ENCODE measurements at places on chromosomes 3 and 15. TPM values are rescaled to one million over a fixed set of nuclear protein-coding genes. Genes with fewer than 3 reads are reported as not detected.
A peak's percentile ranks its signal among the peaks of the same experiment; 100 is the strongest.

The ZPLD1 gene
- not detected for total RNA-seq

The CEP19 gene
- 5.3 TPM for total RNA-seq

- H3K27me3 ChIP-seq: no peaks in the 10 kb centered on the region
- H3K4me1 ChIP-seq: no peaks in the 10 kb centered on the region
- H3K27ac ChIP-seq: no peak overlapping the region
These were observed 272.9 kb downstream of the TBC1D5 start for GRCh38 chr3:17469520-17469919.

- no peak overlapping the region for H3K4me3 ChIP-seq
- no peak overlapping the region for H3K27ac ChIP-seq
- no peaks in the 10 kb centered on the region for H3K27me3 ChIP-seq
- DNase-seq: no peak
- H3K4me1 ChIP-seq: peaks cover 2% of the 10 kb centered on the region
- H3K36me3 ChIP-seq: no peaks in the 10 kb centered on the region
These were observed 133.5 kb downstream of the APBA2 start for GRCh38 chr15:29018995-29019976.

- no peaks in the 10 kb centered on the region for H3K4me1 ChIP-seq
- no peaks in the 10 kb centered on the region for H3K36me3 ChIP-seq
- no peak for DNase-seq
- H3K27me3 ChIP-seq: peaks cover 20% of the 10 kb centered on the region
- no peak overlapping the region for H3K4me3 ChIP-seq
- no peak overlapping the region for H3K27ac ChIP-seq
These were observed 22.2 kb downstream of the CCDC39 start for GRCh38 chr3:180657094-180657493.

- no peaks in the 10 kb centered on the region for H3K36me3 ChIP-seq
- H3K4me1 ChIP-seq: no peaks in the 10 kb centered on the region
- DNase-seq: no peak
- H3K4me3 ChIP-seq: no peak within 1 kb of the TSS
- H3K27me3 ChIP-seq: peaks cover 5% of the 10 kb centered on the region
- H3K27ac ChIP-seq: no peak within 1 kb of the TSS
These were observed at the start of gene TIMP4 for GRCh38 chr3:12158387-12159226. TSS of gene TIMP4 (minus strand) at chr3:12158912. CDS start at chr3:12158840, 72 bp downstream.

DNA sequence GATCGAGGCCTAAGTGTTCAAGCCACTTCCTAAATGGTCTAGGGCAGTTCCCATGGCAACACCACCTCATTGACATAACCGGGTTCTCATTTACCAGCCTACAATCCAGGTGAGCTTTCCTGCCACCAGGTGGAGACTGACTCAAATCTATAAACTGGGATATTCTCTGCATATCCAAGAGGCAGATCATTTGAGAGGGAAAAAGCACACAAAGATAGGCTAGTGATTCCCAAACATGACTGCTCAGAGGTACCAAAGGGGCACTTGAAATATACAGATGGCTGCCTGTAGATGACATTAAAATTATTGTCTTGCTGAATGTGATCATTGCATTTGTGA, 141.3 kb upstream of the PROK2 start:
- no peak overlapping the region for H3K4me3 ChIP-seq
- H3K36me3 ChIP-seq: no peaks in the 10 kb centered on the region
- peak; percentile 35 for DNase-seq
- H3K27me3 ChIP-seq: no peaks in the 10 kb centered on the region

The SH2D7 gene
- total RNA-seq: not detected

The CD80 gene
- total RNA-seq: 7.2 TPM

- peaks cover under 1% of the 10 kb centered on the region for H3K4me1 ChIP-seq
- no peak for DNase-seq
- peaks cover 3% of the 10 kb centered on the region for H3K36me3 ChIP-seq
- no peak overlapping the region for H3K27ac ChIP-seq
These were observed 77.4 kb downstream of the VPS8 start for GRCh38 chr3:184889312-184889904.

DNA sequence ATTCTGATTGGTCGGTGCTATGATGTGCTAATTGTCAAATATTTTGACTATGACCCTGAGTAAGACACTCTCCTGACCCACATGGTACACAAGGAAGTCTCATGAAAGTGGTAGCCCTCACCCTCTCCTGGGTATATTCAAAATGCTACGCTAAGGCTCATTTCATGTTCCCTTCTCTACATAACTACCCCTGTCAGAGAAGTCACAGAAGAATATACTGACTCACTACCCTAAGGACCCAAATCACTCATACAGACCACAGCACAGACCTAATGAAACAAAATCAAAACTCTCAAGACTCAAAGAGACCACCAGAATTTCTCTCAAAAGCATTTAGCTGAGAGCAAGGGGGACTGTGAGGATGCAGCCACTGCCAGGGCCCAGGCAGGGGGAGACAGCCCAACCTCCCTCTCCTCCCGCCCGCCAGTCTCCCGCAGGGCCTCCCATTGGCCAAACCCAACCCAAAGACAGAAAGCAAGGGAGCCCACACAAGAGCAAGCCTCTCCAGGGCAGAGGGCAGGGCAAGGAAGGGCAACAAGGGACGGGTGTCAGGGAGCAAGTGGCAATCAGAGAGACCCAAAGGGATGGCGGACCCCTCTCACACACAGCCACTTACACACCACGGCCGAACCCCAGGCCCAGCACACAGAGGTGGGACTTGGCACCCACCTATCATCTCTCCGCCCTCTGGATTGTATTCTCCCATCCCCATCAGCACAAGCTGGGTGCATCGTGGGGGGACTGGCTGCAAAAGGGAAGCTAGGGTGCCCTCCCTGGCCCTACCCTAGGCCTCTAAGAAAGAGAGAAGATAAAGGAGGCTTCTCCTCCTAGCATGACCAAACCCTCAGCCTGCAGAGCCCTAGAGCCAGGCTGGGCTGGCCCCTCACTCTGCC, 41.6 kb downstream of the MEGF11 start:
- H3K27me3 ChIP-seq: peaks cover 6% of the 10 kb centered on the region
- no peak overlapping the region for H3K4me3 ChIP-seq
- no peak overlapping the region for H3K27ac ChIP-seq
- H3K36me3 ChIP-seq: no peaks in the 10 kb centered on the region
- DNase-seq: no peak

- H3K4me1 ChIP-seq: no peaks in the 10 kb centered on the region
- no peak for DNase-seq
- H3K4me3 ChIP-seq: no peak overlapping the region
- no peaks in the 10 kb centered on the region for H3K36me3 ChIP-seq
- no peak overlapping the region for H3K27ac ChIP-seq
These were observed 173.1 kb downstream of the MFSD1 start for GRCh38 chr3:158974904-158975303.

GRCh38 chr15:101474233-101474632, 15.3 kb downstream of the PCSK6 start:
- H3K4me3 ChIP-seq: no peak overlapping the region
- no peaks in the 10 kb centered on the region for H3K36me3 ChIP-seq
- no peak overlapping the region for H3K27ac ChIP-seq
- peaks cover 11% of the 10 kb centered on the region for H3K27me3 ChIP-seq
- H3K4me1 ChIP-seq: no peaks in the 10 kb centered on the region

The GOLGA8O gene
- 5.0 TPM for total RNA-seq

- peaks cover 15% of the 10 kb centered on the region for H3K4me1 ChIP-seq
- H3K27me3 ChIP-seq: no peaks in the 10 kb centered on the region
- no peak for DNase-seq
- no peak overlapping the region for H3K4me3 ChIP-seq
- peaks cover 4% of the 10 kb centered on the region for H3K36me3 ChIP-seq
These were observed 3.7 kb upstream of the PRKAR2A start for GRCh38 chr3:48851407-48851806.

- H3K4me1 ChIP-seq: peaks cover 13% of the 10 kb centered on the region
- peaks cover 47% of the 10 kb centered on the region for H3K27me3 ChIP-seq
- DNase-seq: peak; percentile 46
- H3K36me3 ChIP-seq: no peaks in the 10 kb centered on the region
- H3K27ac ChIP-seq: no peak within 1 kb of the TSS
- H3K4me3 ChIP-seq: peak within 1 kb of the TSS; percentile 53
These were observed at the start of gene STXBP5L for GRCh38 chr3:120908030-120908794. TSS of gene STXBP5L (plus strand) at chr3:120908205. CDS start at chr3:120909579, 1,374 bp downstream.

The LSAMP gene
- not detected for total RNA-seq

The NUP210 gene
- 196 TPM for total RNA-seq

DNA sequence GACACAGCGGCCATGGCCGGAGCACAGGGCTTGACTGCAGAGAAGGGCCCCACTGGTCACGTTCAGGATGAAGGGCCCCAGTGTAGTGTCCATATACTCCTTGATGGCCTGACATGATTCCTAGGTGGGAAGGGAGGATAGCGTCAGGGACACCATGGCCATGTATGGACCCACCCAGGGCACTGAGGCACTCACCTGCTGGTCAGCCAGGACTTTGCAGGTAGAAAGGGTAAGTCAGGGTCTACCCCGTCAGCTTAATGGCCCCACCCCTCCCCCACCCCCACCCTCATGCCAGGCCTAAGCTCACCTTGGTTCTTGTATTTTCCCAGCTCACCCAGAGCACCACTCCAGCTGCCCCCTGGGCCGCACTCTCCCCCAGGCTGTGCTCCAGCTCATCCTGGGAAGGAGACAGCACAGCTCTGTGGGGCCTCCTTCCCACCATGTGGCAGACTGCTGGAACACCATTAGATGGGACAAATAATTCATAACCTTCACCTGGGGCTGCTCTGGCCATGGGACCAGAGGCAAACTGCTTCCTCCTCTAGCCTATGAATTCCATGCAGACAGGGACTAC, 1.6 kb upstream of the HYAL3 start:
- DNase-seq: no peak
- H3K4me1 ChIP-seq: peaks cover 30% of the 10 kb centered on the region
- peaks cover 1% of the 10 kb centered on the region for H3K36me3 ChIP-seq
- peak overlapping the region; percentile 100 for H3K27ac ChIP-seq
- H3K4me3 ChIP-seq: peak overlapping the region; percentile 95

GRCh38 chr15:34520566-34520965, 62.9 kb downstream of the GOLGA8B start:
- no peak overlapping the region for H3K27ac ChIP-seq
- no peaks in the 10 kb centered on the region for H3K4me1 ChIP-seq
- peaks cover 21% of the 10 kb centered on the region for H3K27me3 ChIP-seq
- no peak overlapping the region for H3K4me3 ChIP-seq
- no peaks in the 10 kb centered on the region for H3K36me3 ChIP-seq
- DNase-seq: no peak

The GOLGA6D gene
- not detected for total RNA-seq

- no peak overlapping the region for H3K4me3 ChIP-seq
- no peaks in the 10 kb centered on the region for H3K27me3 ChIP-seq
- peaks cover 3% of the 10 kb centered on the region for H3K36me3 ChIP-seq
- DNase-seq: no peak
- peaks cover 23% of the 10 kb centered on the region for H3K4me1 ChIP-seq
- no peak overlapping the region for H3K27ac ChIP-seq
These were observed 2.3 kb upstream of the UBE3A start for GRCh38 chr15:25441111-25441510.

- peaks cover 10% of the 10 kb centered on the region for H3K4me1 ChIP-seq
- no peaks in the 10 kb centered on the region for H3K36me3 ChIP-seq
- DNase-seq: no peak
- H3K27me3 ChIP-seq: no peaks in the 10 kb centered on the region
These were observed 232.7 kb downstream of the MECOM start for GRCh38 chr3:169430707-169431404.

DNA sequence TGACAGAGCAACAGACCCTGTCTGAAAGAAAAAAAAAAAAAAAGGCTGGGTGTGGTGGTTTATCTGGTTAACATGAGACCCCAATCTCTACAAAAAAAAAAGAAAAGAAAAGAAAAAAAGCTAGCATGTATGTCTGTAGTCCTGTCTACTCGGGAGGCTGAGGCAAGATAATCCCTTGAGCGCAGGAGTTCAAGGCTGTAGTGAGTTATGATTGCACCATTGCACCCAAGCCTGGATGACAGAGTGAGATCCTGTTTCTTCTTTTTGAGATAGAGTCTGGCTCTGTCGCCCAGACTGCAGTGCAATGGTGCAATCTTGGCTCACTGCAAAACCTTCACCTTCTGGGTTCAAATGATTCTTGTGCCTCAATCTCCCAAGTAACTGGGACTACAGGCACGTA, 8.4 kb upstream of the DHX30 start:
- H3K27me3 ChIP-seq: no peaks in the 10 kb centered on the region
- no peaks in the 10 kb centered on the region for H3K36me3 ChIP-seq
- DNase-seq: no peak
- no peak overlapping the region for H3K4me3 ChIP-seq

The TMEM266 gene
- total RNA-seq: not detected

GRCh38 chr15:43204016-43204901, 16.6 kb downstream of the EPB42 start:
- no peaks in the 10 kb centered on the region for H3K36me3 ChIP-seq
- peaks cover 3% of the 10 kb centered on the region for H3K27me3 ChIP-seq
- DNase-seq: peak; percentile 60
- H3K4me3 ChIP-seq: no peak overlapping the region

The HIGD2B gene
- total RNA-seq: not detected

The ENTPD3 gene
- not detected for total RNA-seq

DNA sequence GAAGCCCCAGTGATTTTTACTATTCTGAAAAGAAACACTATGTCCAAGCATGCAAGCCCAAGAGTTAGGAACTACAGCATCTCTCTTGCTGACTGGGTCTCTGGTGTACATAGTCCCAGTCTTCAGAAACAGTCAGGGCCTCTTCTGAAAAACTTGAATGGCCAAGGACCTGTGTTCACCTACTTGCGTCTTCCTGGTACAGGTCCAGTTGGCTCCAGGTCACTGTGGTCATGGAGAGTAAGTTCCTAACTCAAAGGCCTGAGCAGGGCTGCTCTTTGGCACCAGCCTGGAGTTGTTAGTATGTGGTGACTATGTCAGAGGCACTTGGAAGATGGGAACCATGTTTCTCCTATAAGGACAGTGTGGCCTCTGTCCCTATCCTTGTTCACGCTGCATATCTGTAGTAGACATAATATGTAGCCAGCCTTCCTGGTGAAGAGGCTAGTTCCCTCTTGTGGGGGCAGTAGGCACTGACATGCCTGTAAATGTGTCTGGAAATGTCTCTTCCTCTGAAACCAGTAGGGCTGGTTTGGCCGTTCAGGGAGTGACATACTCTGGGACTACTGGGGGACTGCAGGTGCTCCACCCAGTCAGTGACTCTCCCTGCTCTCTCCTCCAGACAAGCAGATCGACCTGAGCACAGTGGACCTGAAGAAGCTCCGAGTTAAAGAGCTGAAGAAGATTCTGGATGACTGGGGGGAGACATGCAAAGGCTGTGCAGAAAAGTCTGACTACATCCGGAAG, 2.6 kb upstream of the RBM15B start:
- no peak overlapping the region for H3K27ac ChIP-seq
- H3K4me3 ChIP-seq: no peak overlapping the region
- peaks cover 70% of the 10 kb centered on the region for H3K4me1 ChIP-seq
- no peak for DNase-seq
- no peaks in the 10 kb centered on the region for H3K27me3 ChIP-seq

The OSTN gene
- not detected for total RNA-seq

DNA sequence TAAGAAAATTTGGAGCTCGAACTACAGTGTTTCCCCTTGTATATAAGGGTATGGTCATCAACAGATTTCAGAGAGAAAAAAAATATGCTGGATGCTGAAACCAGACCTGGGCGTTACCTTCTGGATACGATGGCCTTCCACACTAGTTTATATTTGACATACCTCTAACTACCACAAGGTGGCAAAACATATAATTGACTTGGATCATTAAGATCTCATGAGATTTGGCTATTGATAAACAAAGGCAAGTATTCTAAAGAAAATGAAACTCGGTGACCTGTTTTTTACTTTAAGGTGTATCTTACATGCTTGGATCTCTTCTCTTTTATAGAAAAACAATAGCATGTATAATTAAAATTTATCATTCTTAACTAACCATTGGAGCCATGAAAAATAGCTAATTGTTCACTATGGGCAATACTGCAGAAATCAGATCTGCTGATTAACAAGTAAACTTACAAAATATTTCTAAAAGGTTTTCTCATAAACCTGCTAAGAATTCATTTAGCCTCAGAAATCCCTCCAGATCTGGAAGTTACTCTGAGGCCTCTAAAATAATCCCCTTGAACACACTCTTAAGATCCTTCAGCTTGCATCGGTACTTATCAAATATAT, 300.6 kb upstream of the KCNH8 start:
- H3K27me3 ChIP-seq: no peaks in the 10 kb centered on the region
- no peaks in the 10 kb centered on the region for H3K36me3 ChIP-seq
- no peak overlapping the region for H3K4me3 ChIP-seq
- DNase-seq: no peak
- no peak overlapping the region for H3K27ac ChIP-seq
- H3K4me1 ChIP-seq: peaks cover 28% of the 10 kb centered on the region
